ENCODE measurements at places on chromosomes 3 and 15.

- DNase-seq: no peak
Measured at GRCh38 chr3:39569095-39569494, 101.6 kb downstream of the MOBP start.

- no peak for DNase-seq
Measured at GRCh38 chr3:161222662-161223061, 1.6 kb downstream of the NMD3 start.

DNA sequence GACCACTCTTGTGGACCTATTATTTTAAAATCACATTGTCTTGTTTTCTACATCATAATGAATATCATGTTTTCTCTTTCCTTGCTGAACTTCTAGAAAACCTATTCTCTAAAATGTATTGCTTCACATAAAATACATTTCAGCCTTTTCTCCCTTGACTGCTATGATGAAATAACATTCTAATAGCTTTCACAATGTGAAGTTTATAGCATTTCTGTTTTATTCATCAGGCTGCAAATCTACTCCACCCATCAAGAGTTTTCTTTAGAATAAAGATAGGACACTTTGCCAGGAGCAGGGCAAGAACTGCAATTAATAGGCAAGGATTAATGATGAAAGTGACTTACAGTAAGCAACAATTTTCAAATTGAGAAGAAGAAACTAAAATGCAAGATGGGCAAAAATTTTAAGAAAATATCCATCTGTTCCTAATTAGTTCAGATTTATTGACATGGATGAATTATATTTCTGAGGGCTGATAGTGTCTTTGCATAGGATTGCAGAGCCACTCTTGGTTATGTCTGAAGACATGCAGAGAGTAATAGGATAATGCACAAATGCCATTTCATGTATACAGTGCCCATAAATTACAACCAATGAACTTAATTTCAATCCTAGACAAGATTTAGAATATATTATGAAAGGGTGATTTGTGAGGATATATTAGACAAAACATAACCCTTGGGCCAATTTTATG is 21.7 kb downstream of the LEKR1 start:
- no peak for DNase-seq

DNA sequence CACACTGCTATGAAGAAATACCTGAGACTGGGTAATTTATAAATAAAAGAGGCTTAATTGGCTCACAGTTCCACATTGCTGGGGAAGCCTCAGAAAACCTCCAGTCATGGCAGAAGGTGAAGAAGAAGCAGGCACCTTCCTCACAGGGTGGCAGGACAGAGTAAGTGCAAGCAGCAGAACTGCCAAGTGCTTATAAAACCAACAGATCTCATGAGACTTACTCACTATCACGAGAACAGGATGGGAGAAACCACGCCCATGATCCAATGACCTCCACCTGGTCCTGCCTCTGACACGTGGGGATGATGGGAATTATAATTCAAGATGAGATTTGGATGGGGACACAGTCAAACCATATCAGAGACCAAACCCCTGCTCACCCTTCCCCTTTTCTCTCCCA is 75.0 kb downstream of the TRIM69 start:
- no peak for DNase-seq

DNA sequence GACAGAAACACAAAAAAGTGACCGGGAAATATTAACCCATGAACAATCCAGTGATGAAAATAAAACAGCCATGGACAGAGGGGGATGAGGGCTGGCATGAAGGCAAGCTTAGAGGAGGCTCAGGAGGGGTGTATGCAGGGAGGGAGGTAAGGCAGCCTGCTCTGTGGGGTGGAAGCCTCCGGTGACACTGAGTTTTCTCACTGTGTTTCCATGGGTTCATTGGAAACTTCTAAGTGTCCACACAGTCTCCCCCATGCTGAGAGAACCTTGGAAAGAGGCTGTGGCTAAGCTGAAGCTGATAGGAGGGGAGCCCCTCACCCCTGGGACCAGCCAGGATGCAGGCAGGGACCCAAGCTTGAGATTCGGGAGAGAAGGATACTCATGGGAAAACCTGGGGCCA is 6.8 kb upstream of the SKOR1 start:
- no peak for DNase-seq

GRCh38 chr3:112973325-112974177 is 1.4 kb downstream of the CD200R1 start:
- no peak for DNase-seq

DNA sequence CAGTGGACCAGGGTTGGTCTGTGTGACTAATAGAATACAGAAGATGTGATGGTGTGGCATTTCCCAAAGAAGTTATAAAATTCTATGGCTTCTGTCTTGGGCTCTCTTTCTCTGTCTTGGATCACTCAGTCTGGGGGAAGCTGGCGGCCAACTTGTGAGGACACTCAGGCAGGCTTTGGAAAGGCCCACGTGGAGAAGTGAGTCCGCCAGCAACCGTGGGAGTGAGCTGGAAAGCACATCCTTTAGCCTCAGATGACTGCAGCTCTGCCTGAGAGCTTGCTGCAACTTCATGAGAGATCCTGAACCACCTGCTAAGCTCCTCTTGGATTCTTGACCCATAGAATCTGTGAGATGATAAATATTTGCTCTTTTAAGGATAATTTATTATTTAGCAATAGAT is 72.0 kb upstream of the RASGRP1 start:
- no peak for DNase-seq

DNA sequence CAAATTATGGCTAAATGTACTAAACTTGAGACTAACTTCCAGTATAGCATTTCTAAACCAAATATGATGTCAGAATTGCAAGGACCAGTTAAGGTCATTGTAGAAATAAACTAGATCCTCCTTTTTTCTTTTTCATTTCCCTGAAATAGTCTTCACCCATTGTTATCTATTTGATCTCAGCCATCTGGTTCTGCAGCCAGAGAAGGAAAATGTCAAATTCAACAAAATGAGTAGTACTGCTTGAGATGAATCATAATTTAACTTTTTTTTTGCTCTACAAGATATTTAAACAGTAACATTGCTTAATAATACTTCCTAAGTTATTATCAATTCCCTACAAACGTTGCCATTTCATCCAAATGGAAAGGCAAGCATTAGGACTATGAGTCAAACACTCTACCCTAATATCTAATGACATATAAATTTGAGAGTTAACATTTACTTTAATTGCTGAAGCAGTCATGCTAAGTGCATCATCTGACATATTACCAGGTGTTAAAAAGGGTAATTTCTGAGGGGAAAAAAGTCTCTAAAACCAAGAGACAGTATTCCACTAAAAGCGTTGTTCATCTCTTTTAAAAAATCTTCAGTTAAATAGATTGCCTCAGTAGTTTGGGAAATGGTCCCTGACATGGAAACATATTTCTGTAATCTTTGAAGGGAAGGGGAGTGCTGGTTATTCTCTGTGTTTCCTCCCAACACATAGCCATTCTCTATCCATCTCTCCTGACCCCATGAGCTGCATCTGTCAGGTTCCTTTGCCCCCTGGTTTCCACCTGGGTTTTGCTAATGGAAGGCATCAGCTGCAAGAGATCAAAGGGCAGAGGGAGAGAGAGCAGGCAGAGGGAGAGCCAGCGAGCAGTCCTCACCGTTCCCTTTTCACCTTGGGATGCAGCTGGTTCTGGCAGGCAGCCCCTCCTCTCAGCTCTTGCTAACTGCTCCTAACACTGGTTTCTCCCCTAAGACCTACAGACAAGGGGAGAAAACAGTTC is 138.5 kb downstream of the ARPP21 start:
- DNase-seq: no peak

DNA sequence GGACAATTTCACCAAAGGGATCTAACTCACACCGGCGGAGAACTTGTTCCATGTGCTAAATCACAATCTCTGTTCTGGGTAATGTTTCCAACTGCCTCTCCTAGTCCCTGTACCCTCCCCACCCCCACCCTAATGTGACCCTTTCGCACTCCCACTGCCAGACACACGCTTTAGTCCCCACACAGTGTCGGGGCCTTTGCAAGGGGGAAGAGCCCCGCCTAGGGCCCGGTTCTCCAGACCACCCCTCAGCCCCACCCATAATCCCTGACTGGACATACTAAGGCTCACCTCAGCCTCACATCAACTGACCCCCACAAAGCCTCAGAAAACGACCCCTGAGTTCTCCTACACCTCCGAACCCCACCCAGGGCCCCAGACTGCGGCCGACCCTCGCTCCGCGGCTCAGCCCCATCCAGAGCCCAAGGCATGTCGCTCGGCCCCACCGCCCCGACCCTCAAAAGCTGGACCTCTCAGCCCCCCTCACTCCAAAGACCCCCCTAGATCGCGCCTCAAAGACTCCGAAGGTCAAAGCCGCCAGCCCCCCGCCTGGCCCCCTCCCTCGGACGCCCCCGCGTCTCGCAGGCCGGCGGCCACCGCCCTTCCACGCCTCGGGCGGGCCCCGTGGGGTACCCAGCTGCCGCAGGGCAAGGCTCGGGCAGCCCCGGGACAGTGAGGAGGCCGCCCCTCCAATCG is 72.0 kb upstream of the MAP4 start:
- DNase-seq: no peak

- DNase-seq: no peak
Measured at GRCh38 chr3:176584413-176585176, 612.7 kb downstream of the TBL1XR1 start.

DNA sequence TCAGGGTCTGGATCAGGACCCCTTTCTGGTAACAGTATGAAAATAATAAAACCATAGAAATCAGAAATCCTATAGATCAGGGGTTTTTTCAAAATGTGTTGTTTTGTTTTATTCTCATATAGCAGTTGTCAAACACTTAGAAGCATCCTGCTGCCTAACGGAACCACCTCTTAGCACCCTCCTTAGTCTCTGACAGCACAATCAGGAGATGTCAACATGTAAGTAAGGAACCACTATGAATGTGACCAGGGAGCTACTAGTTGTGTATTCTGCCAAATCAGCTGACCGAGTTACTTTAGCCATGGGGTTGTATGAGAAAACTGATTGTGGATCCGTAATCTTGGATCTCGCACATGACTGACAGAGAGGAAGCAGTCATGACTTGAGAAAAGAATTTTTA is 22.2 kb downstream of the CCDC39 start:
- DNase-seq: no peak

DNA sequence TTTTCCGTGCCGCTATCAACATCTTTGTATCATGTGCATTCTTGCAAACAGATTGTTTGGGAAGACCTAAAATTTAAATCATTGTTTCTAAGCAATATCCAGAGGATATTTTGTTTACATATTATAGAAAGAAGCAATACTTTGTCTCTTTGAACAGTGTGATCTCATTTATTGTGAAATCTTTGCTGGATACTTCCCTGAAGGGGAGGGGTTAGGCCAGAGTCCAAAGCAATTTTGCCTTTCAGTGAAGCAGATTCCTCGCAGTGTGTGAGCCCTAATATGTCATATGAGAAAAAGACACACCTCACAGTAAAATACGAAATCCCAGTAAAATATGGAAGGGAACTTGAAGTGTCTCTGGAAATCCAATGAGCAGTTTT is 158.7 kb upstream of the SLCO3A1 start:
- no peak for DNase-seq

DNA sequence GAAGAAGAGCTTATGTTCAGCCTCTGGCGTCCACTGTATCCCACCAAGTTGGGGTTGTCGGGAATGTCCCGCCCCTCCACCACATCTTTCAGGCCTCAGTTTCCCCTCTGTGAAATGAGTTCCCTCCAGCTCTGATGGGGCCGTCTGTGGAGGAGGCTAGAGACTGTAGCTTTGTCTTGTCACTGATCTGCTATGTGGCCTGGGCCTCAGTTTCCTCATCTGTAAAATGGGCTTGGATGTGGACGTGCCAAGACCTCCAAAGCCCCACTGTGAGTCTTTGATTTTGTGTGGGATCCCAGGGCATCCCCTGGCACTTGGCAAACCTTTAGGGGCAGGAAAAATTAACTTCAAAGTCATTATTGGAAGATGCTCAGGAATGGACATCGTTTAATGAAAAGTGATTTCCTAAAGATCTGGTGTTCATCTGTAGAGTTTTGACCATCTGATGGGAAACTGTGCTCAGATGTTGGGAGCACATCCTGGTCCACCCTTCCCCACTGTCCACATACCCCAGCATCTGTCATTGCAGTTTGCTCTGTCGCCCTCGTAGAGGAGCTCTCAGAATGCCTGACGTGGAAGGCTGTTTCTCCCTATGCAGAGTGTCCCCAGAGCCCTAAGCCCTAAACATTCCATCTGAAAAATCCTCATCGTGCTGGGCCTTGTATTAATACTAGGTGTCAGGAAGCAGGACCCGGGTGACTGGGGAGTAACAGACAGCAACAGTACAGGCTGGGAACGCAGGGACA is 28.5 kb downstream of the SLC6A6 start:
- peak; percentile 74 for DNase-seq

DNA sequence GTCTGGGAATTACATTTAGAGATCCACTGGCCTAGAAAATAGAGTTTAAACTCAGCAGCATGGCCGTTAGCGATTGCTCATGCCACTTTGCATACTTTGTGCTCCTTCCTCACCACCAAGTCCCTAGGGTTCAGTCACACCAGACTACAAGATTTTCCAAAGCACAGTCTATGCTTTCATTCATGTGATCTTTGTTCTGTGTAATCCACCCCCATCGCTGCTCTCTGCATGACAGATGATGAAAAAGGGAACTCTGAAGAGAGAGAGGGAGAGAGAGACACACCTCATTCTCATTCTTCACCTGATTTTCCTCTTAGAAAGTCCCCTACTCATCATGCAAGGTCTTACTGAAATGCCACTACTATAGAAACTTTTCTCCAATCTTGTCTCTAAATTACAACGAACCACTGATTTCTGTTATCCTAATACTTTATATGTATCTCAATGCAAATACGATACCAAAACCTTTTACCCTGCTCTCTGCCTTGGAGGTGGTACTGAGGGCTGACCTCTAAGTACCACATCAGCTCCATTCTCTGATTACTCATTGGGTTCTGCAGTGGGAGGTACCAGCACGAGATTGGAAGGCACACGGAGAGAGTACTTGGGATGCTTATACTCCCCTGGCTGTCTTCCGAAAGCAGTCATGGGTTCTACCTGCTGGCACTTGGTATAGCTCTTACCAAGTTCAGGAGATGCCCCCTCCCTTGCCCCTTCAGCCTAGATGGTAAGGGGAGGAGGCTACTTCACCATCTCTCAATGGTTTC is 1.1 kb upstream of the PARP15 start:
- no peak for DNase-seq

DNA sequence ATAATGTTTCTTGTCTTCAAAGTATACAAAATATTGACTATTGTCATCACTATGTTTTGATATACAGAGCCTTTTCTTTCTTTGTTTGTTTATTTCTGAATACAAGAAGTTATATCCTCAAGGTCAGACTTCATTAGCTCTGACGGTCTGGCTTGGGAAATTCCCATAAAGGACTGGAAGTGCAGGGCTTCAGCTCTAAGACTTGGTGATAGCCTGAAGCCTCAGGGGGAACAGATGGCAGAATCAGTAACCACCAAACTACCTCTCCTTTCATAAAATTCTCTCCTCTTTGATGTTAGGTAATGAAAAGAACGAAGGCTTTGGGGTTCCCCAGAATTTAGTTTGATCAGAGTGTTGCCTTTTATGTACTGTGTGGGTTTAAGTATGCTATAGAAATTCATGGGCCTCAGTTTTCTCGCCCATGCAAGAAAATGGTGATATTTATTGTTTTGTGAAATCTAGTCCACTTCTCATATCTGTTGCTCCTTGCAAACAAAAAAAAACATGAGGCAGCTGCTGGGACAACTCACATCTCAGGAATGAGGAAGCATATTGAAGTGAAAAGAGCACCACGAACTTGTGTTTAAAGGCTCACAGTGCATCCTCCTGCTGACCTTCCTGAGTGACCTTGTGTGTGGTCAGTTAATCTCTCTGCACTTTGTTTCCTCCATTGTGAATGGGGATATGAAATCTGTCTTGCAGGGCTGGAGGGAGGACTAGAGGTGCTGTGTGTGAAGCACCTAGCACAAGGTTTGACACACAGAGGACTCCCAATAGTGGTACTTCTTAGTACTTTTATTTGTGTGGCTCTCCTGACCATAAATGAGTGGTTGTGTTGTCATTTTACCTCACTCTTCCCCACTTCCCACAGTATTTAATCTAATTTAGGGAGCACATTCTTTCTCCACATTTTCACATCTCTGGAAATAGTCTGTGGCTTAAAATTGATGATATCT is 569.8 kb upstream of the IL12A start:
- no peak for DNase-seq
